Caudate nucleus (tissue), 63 donors: ENCODE measurements at places on chromosomes 16 and 17.

DNA sequence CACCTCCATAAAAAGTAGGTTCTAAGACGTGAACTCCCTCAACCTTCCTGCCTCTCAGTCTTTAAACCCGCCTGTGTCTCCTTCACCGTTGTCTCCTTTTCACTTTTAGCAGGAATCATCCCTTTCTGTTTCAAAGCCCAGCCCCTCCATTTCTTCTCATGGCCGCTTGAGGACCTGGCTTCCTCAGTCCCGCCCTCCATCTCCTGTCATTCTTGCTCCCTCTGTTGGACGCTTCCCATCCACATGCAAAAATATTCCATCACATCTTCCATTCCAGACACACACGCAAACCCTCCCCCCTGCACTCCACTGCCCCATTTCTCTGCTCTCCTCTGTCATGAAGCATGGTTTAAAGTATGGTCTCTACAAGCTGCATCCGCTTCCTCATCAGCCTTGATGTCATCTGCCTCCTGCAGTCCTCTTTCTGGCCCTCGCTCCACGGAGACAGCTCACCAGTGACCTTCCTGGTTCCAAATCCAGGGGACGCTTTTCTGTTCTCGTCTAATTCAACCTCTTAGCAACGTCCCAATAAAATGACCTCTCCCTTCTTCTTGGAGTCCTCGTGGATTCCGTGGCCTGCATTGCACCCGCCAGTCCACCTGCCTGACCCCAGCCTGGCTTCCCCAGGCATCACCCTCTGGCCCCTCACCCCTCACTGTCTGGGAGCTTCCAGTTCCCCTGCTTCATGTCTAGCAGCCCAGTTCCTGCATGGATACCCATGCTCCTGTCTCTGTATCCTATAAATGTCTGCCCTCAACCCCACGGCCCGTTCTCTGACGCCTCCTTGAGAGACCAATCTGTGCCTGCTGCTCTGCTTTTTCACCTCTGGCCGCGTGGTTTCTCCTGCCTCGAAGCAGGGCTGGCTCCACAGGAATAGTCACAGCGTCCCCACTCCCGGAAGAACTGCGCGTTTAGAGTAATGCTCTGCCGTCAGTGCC, 26.2 kb downstream of the ANKRD40 start:
- peak; percentile 22 for DNase-seq

- DNase-seq = no peak
Observed at GRCh38 chr17:6779411-6779810, 3.4 kb downstream of the FBXO39 start.

- DNase-seq = no peak
Observed at GRCh38 chr16:11670171-11671131, 2.2 kb downstream of the SNN start.

DNA sequence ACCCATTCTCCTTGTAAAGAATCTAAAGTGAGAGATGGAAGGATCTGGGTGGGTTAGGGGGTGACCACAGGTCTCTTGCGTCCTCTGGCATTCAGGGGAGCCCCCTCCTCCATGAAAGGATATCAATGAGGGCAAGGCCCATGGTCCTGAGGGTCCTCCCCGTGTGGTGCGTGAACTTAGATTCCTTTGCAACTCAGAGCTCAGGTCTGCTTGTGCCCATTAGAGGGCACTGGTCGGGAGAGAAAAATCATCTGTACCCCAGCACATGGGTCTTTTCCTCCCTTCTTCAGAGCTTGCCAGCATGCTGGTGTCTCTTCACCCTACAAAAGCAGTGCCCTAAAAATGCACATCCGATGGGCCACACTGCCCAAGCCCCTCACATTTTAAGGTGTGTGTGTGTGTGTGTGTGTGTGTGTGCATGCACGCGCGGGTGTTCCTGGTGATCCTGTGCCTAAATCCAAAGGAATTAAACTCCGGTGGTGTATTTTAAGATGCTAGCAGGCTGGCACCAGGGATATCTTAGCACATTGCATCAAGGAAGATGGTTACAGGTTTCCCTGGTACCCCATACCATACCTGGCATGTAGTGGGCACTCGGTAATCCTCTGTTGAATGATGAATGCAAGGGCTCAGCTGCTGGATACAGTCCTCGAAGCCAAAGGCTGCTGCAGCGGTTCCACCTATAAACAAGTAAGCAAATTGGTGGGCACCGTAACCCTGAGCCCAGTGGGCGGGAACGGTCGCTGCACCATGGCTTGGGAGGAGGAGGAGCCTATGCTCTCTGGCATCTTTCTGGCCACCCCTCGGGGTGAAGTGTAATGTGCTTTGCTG, 4.7 kb downstream of the C1QTNF1 start:
- no peak for DNase-seq

- DNase-seq = no peak
Observed at GRCh38 chr17:83199500-83200201, 120.2 kb downstream of the METRNL start.

- peak; percentile 32 for DNase-seq
Observed at GRCh38 chr16:71807905-71808592, 585 bp downstream of the AP1G1 start.

GRCh38 chr17:33964344-33964979, 290.6 kb upstream of the CCL2 start:
- no peak for DNase-seq

DNA sequence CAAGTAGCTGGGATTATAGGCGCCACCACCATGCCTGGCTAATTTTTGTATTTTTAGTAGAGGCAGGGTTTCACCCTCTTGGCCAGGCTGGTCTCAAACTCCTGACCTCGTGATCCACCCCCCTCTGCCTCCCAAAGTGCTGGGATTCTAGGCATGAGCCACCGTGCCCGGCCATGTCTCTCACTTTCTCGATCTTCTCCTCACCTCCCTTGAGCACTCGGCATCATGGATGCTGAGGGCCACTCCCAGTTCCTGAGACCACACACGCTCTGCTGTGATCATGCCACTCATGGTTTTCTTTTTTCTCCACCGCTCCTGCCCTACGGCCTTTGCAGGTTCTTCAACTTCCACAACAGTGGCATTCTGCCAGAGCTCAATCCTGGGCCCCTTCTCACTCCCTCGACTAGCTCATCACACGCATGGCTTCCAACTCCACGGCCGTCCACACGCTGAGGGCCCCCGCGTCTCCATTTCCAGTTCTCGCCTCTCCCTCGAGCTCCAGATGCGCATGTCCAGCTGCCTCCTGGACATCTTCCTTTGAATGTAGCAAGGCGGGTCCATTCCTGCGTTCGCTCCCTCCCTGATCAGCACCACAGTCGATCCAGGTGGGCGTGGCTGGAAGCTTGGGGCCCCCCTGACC, 5.5 kb upstream of the NCBP3 start:
- DNase-seq = no peak

GRCh38 chr17:66811683-66812054, 23.2 kb upstream of the CACNG5 start:
- DNase-seq = no peak

- no peak for DNase-seq
Observed at GRCh38 chr16:77143364-77143763, 47.6 kb upstream of the MON1B start.

- DNase-seq = no peak
Observed at GRCh38 chr17:5396612-5397011, 22.9 kb downstream of the NUP88 start.

GRCh38 chr16:23575834-23576233, 18.3 kb downstream of the UBFD1 start:
- no peak for DNase-seq

DNA sequence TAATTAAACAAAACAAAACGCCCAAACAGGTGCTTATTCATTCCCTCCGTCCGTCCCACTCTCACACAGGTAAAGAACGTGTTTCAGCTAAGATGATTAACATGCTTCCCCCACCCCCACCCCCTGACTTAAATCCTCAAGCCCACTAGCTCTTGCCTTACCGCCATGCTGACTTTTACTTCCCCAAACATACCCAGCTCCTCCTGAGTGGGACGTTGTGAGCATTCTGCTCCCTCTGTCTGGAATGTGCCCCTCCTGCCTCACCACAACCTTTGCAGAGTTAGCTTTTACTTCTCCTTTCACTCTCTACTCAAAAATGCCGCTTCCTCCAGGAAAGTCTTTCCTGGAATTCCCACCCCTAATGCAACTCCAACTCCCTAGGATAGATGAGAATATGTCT, 774.0 kb upstream of the RBFOX1 start:
- no peak for DNase-seq

DNA sequence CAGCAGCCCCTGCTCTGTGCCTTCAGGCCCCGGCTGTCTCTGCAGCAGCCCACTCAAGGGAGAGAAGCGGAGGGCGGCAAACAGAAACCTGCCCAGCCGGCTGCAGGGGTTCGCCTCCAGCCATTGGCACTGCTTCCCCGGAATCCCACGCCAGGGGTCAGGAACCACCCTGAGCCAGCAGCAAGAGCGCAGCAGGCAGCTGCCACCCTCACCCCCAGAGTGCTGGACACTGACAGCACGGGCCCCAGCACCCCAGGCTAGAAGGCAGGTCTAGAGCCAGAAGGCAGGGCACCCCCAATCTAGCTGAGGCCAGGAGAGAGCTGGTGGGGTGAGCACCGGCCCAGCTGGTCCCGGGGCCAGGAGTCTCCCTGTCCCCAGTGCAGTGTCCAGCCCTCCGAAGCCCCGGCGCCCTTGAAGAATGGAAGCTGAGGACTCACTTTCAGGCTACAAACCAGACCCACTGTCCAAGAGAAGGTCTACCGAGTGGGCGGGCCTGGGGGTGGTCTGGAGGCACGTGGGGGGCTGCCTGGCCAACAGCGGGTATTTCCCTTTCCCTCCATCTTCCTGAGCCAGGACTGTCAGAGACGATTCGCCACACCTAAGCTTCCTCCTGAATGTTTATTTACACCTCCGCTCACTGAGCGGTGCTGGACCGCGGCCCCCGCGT, 8.4 kb downstream of the UBALD2 start:
- no peak for DNase-seq
